ENCODE measurements at places on chromosomes 12 and 14.

- DNase-seq: no peak
Measured at GRCh38 chr14:99320621-99321235, 48.7 kb upstream of the BCL11B start.

- DNase-seq: no peak
Measured at GRCh38 chr12:67457778-67458665, 188.9 kb downstream of the CAND1 start.

- DNase-seq: no peak
Measured at GRCh38 chr14:24895243-24895583, 154.7 kb downstream of the STXBP6 start.

- no peak for DNase-seq
Measured at GRCh38 chr12:124578445-124578844, 11.0 kb upstream of the NCOR2 start.

- no peak for DNase-seq
Measured at GRCh38 chr14:67559639-67560038, 26.5 kb downstream of the PLEKHH1 start.

- DNase-seq: no peak
Measured at GRCh38 chr12:104000807-104001434, 35.2 kb downstream of the TDG start.

DNA sequence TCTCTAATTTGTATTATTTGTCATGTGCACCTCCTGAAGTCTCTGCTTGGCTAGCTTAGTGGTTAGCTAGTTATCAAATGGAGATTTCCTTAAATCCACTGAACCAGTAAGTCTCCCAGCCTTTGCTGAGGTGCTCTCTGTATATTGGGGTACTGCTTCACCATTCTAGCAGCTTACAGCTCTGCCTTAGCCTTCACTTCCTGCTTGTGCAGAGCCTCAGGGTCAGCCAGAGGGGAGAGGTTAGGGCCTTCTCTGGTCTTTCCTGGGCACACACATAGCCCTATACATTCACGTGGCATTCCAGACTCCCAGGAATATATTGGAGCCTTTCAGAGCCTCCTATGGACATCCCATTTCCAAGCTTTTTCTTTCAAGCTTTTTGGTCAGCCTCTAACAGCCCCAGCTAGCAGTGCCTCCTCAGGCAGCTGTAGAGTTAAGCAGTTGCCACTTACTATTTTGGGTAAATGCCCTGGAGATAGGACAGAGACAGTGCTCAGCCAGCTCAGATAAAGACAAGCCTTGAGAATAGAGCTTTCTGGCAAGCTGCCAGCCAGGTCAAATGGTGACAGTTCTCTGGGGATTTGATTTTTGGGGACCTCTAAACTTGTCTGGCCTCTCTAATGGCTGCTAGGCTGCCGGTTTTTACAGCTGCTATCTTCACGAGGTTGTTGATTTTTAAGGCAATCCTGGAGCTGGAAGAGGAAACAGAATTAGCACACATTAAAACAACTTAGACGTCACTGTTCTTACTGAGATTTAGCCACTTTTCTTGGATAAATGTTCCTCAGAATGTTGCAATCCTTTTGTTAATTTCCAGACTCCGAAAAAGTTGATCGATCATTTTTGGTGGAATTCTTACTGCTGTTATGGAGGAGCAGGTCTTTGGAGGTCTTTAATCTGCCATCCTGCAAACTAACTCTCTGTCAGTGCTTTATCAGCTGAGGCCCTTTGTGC is 32.9 kb downstream of the FBXW8 start:
- DNase-seq: no peak

DNA sequence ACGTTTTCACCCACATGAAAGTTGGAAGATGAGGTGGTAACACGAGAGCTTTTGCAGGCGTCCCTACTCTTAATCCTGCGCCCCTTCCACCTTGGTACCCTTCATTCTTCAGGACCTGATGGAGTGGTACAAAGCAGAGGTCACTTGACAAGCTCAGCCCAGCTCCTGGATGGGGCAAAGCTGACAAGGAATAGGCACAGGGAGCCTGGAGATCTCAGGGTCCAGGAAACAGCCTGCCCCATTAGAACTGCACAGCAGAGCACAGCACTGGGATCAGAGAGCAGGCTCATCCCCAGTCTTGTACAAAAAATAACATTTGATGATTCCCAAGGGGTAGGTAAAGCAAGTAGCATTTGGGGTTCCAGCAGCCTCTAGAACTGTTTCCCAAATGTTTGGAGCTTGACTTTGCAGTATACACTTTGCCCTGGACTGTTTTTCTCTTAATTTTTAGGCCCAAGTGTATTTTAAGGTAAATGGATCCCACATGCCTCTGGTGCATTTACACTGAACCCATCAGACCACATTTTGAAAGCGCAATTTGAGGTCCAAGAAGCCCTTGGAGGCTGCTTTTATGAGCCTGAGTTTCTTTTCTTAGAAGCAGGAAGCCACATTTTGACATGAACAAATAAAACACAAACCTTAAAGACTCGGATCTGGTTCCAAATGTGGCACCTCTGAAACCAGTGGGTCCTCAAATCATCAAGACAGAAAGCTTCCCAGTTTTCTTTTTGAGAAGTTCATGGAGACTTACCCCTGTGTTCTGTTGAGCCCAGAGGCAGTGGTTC is 633 bp downstream of the TC2N start:
- DNase-seq: no peak

DNA sequence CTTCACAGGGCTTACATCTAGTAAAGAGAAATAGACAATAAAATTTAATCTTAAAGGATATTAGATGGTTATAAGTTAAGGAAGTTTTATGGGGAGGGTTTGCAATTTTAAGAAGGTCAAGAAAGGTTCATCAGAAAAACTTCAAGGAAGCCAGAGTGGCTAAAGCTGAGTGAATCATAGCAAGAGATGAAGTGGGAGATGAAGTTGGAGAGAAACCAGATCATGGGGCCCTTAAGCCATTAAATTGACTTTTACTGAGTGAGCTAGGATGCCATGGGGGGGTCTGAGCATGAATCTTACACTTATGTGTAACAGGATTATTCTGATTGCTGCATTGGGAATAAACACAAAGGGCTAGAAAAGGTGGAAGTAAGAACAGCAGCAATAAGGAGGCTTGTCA is 189.2 kb downstream of the LRIG3 start:
- no peak for DNase-seq

DNA sequence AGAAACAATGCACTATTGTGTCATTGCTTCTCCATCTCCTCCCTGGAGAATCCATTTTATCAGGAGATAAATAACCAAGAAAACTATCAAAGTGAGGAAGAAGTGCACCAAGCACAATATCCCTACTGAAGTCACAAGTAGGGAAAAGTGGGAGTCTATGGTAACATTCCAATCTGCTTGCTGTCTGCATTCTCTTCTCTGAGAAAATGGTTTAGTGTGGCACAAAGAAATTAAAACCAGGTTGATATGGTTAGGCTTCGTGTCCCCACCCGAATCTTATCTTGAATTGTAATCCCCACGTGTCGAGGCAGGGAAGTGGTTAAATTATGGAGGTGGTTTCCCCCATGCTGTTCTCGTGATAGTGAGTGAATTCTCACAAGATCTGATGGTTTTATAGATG is 209.7 kb downstream of the PRKD1 start:
- DNase-seq: no peak

GRCh38 chr14:91396013-91396660 is 21.5 kb downstream of the CCDC88C start:
- DNase-seq: no peak

GRCh38 chr14:100065942-100066574 is 836 bp downstream of the EVL start:
- no peak for DNase-seq

DNA sequence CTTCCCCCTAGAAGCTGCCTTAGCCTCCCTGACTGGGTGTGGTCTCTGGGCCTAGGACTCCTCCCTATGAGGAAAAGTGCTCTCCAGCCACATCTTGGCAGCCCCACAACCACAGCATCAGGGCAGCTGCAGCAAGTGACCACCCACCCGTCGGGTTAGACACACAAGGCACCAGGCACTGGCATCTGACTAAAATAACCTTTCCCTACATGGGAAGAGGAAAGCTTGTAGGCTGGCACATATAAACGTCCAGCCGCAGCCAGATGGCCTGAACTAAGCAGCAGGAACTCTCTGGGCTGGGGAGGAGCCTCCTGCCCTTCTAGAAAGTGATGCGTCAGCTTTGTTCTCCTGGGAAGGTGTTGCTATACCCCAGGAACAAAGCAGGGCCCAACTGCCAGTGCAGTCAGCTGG is 328.7 kb downstream of the DPF3 start:
- DNase-seq: no peak

GRCh38 chr14:105979446-105979845 is 453.1 kb downstream of the TMEM121 start:
- no peak for DNase-seq

- DNase-seq: no peak
Measured at GRCh38 chr12:77116277-77116676, 50.9 kb upstream of the E2F7 start.

DNA sequence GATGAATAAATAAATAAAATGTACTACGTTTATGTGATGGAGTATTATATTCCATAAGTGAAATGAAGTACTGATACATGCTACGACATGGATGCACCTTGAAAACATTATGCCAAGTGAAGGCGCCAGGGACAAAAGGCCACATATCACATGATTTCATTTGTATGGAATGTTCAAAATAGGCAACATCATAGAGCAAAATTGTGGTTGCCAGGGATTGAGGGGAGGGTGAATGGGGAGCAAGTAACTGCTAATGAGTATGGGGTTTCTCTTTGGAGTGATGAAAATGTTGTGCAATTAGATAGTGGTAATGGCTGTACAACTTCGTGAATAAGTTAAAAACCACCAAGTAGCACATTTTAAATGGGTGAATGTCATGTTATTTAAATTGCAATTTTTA is 132.8 kb downstream of the SLC38A4 start:
- DNase-seq: no peak

- DNase-seq: no peak
Measured at GRCh38 chr14:90536511-90537191, 139.8 kb downstream of the CALM1 start.

- DNase-seq: no peak
Measured at GRCh38 chr12:6257007-6257406, 53.5 kb upstream of the PLEKHG6 start.

DNA sequence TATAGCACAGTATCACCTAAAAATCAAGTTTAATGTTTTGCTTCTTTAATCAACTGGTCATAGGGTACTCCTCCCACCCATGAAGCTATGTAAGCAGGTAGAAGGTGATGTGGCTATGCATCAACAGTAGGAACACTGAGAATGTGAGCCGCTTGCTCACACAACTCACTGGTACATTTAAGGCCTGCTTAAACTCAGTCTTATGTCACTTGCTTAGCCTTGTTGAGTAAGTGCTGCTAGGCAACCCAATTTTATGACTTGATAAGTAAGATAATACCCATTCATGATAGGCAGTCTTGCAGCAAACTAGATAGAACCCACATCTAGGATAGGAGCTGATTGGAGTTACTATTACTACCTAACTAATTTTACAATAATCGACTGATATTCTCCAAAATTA is 70.0 kb upstream of the BMP4 start:
- DNase-seq: no peak

DNA sequence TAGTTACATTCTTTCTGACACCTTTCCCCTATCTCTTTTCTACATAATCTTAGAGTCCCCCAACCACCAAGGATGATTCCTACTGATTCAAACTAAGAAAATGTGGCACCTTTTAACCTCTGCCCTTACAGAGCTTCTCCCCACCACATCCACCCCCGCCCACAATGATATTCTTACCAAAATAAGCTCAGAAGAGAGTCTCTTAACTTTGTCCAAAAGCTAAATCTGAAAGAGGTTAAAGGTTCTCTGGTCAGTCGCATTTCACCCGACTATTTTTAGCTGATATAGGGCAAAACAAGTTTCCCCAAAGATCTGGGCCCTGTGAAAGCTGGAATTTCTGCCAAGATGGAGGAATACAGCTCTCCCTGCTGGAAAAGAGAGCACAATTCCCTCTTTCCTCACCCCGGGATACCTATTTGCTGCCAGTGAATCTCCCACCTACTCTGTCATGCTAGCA is 128.6 kb downstream of the ZFP36L1 start:
- no peak for DNase-seq

DNA sequence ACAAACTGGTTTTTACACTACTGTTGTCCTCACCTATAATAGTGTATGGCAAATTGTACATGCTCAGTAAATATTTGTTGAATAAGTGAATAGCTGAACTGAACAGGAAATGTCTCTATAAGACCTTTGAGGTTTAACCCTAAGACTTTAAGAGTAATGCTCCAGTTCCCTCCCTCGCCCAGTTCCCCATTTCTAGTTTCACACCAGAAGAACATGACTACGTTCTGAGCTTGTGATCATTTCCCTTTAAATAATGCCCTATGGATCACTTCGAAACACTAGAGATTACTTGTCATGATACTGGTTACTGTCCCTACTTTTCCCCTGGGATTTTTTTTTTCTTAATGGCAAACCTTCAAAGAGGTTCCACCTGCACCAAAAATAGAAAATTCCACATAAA is 69.3 kb downstream of the PRKD1 start:
- DNase-seq: no peak

DNA sequence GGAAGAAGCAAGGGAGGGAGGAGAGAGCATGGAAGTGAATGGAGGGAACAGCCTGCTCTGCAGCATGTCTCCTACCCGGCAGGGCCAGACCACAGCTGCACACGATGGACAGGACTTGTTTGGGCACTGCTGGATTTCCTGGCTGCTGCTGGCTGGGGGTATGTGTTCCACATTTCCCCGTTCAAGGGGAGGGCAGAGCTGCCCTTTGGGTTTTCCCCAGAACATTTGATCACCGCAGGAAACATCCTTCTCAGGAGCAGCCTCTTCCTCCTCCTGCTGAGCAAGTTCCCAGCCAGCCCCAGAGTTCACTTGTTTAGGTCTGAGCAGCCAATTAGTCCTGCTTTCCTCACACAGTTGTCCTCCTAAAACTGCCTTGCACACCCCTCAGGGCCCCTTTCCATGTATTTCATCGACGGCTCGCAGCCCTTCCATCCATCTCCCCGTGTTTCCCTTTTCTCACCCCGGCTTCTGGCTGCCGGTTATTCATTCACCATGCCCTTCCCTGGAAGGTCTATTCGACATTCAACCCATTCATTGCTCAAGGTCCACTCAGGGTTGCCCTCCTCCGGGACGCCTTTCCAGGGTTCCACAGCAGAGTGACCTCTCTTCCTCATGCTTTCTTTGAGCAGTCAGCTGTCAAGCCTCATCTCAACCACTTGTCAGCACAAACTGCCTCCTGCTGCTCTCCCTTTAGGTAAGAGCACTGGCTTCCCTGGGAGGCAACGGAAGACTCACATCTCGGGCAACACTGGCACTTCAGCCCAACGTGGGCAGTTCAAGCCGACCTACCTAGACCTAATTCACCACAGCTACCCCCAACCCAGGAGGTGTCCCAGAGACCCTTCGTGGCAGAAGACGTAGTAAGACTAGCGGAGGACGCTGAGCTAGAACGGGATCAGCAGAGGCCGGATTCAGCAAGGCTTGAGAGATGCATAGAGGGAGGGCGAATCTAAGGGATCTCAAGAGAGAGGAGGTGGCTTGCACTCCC is 20.1 kb upstream of the ANO2 start:
- DNase-seq: no peak

DNA sequence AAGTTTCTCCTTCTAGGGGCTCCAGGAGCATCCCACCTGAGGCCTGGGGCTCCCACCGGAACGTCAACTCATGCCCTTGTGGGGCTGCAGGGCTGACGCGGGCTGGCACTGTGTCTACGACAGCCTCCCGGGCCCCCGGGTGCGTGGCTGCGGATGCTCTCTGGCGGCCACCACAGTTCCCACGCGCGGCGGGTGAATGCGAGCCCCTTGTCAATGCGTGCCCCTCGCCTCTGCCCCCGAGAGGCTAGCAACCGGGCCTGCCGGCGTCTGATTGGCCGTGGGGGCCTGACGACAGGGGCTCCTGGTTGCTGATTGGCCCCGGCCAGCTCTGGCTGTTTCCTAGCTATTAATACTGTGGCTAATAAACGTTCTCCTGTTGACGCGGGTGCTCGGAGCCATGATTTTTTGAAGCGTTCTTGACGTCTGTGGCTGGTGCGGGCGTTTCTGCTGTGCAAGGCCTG is 1.8 kb upstream of the MEG3 start:
- no peak for DNase-seq
